Lower lobe of right lung (tissue), 2 donors: ENCODE measurements at places on chromosomes 1 and 21. TPM values are rescaled to one million over a fixed set of nuclear protein-coding genes. Genes with fewer than 3 reads are reported as not detected.

- DNase-seq: no peak
These were observed 115.5 kb downstream of the KCNK2 start for GRCh38 chr1:215198021-215198420.

ANKRD65 gene
- 22.3 TPM for total RNA-seq

KRTAP12-1 gene
- total RNA-seq: not detected

ADAMTSL4 gene
- total RNA-seq: 164 TPM

TEDDM1 gene
- total RNA-seq: not detected

GRCh38 chr1:112896783-112897182 is 59.2 kb downstream of the SLC16A1 start:
- no peak for DNase-seq

PLA2G2C gene
- total RNA-seq: not detected
